Stimulated activated naive CD8-positive, alpha-beta T cell treated with anti-CD3 and anti-CD28 coated beads, Interleukin-15, Interleukin-2, amounts not matched to agents 100 U/mL and 50 U/mL, for 24 hours (primary cell): ENCODE measurements at places on chromosomes 1 and 21.

DNA sequence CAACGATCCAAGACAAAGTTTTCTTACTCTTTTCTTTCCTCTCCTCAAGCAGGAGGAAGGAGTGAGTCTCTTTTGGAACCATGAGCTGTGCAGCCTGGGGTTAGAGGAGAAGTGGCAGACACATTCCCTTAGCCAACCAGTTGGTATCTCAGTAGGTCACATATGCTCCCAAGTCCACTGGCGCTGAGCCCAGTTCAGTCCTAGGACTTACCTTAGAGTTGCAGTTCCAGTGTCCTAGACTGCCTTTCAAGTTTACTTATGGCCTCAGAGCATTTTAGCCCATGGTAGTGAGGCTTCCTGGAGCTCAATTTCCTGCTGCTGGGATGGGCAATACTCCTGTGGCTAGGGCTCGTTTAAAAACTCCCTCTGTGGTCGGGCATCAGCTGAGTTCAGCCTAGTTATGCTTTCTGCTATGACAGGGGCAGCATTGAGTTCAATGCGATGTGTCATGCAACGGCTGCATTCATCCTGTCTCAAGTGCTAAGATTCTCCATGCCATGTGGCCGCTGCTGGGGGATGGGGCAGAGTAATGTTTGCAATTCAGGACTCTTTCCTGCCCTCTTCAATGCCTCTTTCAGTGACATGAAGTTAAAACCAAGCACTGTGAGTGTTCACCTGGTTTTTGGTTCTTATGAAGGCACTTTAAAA, 103.8 kb downstream of the LRRC7 start:
- DNase-seq, result no peak

DNA sequence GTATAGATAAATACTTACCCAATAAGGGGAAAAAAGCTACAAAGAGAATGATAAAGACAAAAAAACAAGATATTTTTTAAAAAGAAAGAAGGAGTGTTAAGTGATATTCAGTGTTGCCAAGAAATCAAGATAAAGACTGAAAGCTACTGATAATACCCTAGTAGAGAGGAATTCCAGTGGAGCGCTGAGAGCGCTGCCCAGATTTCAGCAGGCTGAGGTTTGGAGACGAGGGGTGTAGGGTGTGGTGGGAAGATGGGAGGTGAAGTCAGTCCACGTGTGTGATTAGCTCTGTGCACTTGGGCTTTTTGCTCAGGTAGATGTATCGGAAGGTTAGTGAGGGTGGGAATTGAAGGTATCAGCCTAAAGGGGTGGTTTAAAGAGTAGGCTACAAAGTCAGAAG, 47.8 kb downstream of the FMN2 start:
- no peak for DNase-seq

DNA sequence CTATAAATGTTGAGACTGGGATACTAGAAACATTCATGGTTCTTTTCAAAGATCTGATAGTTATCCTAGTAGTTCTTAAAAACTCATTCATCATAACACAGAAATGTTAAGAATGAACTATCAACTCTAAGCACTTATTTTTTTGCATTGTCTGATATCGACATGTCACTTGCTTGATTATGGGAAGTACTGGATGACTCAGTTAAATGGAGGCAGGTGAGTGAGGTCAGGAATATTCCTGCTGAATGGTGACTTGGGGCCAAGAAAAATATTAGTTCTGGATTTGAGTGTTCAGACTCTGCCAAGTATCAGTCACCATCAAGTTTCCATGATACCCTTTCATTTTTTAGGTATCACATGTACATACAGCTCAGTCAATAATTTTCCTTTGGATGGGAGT, 63.6 kb downstream of the NEK7 start:
- DNase-seq, result no peak

DNA sequence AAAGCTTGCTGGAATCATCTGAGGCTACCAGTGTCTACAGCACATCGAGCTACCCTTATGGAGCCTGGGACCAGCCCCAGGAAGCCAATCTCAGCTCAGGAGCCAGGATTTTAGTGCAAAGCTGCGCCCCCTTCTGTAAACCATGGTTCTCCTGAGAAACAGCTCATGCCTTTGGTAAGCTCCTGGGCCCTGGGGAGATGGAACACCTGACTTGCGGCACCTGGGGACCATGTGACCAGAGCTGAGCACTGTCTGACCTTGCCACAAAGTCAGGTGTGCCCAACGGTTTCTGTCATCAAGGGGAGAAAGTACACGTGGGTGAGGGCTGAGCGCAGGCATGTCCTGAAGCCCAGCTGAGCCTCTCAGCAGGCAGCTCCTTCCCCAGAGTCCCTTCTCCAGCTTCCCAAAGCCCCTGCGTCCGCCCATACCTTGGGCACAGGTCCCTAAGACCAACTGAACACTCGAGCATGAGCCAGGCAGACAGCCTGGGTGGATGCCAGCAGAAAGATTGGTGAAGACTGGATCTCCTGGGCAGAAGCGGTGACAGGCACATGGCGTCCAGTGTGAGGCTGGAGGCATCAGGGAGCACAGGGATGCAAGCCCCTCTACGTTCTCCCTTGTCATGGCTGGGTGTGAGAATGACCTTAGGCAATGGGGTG, 57.9 kb upstream of the TENT5B start:
- DNase-seq, result no peak

GRCh38 chr1:21742578-21742977, 40.4 kb downstream of the USP48 start:
- DNase-seq, result no peak
